ENCODE measurements at places on chromosomes 5 and 9.

GRCh38 chr5:132408456-132408855, 38.9 kb downstream of the SLC22A5 start:
- DNase-seq, result no peak

GRCh38 chr5:65480306-65480865, 1.3 kb downstream of the ADAMTS6 start:
- no peak for DNase-seq

GRCh38 chr5:181224390-181225229, 1.5 kb downstream of the TRIM41 start:
- DNase-seq, result no peak

DNA sequence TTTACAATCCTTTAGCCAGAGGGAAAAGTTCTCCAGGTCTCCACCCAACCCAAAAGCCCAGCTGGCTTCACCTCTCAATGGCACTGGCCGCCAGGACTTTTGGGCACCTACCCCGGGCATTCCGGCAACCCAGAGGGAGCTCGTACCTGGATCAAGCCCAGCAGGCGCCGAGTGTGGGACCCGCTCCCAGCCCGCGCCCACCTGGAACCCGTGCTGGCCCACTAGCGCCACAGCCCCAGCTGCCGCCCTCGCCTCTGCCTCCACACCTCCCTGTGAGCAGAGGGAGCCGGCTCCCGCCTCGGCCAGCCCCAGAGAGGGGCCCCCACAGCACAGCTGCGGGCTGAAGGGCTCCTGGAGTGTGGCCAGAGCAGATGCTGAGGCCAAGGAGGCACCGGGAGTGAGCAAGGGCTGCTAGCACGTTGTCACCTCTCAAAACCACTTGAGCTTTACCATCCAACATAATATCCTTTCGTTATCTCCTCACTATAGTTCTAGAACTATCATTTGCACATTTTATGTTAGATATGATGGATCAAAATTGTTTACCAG, 69.7 kb downstream of the GCNT1 start:
- DNase-seq, result no peak

DNA sequence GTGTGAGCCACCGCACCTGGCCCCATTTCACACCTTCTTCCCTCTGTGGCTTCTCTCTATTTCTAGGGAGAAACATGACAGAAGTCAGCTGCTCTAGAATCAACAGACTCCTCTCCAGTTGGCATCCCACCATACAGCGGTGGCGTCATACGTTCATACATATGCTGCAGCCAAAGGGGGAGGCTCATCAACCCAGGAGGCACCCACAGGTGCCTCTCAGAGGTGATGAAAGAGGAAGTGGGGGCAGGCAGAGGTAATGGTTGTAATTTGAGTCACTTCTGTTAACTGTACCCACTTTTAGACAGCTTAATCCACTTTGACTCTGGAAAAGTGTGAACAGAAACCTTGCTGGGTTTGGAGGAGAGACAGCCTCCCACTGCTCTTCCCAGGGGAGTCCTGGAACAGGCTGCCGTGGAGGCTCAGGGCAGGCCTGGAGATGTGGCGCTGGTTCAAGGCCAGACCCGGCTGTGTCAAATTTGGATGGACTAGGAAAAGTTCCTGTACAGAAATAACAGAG, 47.3 kb upstream of the SUB1 start:
- peak; percentile 39 for DNase-seq

- no peak for DNase-seq
These were observed 53.7 kb downstream of the RGMB start for GRCh38 chr5:98827161-98827560.

DNA sequence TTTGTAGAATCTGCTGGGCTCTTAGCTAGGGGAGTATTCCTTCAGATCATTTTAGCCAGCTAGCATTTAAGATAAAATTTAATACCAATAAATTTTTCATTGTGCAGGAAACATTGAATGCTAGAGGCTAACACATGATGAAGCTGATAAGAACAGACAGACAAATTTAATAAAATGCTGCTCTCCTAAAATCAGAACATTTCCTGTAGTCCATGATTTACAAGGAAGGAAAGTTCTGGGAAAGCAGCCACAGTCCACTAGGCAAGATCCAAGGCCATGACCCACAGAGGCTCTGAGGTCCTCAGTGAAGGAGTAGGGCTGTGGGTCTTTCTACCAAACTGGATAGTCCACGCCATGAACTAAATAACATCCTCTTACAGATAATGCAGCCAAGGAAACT, 253.0 kb downstream of the ICE1 start:
- DNase-seq, result no peak

- DNase-seq, result no peak
These were observed 225.9 kb downstream of the SGCD start for GRCh38 chr5:156552855-156553358.

DNA sequence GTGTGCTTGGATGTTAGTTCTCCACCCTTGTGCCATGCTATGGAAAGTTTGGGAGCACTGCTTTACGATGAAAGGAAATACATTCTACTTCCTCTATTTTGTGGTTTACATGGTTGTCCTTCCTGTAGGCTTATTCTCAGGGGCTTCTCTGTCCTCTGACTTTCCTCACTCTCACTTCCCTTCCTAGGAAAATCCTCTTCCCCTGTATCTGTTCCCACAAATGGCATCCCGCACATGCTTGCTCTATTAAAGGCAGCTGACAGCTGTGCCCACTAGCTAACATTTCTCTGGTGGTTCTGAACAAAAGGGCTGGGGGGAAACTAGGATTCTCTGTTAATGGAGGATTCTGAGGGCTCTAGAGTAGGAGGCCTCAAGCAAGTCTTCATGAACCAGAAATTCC, 52.4 kb downstream of the FAM170A start:
- no peak for DNase-seq

DNA sequence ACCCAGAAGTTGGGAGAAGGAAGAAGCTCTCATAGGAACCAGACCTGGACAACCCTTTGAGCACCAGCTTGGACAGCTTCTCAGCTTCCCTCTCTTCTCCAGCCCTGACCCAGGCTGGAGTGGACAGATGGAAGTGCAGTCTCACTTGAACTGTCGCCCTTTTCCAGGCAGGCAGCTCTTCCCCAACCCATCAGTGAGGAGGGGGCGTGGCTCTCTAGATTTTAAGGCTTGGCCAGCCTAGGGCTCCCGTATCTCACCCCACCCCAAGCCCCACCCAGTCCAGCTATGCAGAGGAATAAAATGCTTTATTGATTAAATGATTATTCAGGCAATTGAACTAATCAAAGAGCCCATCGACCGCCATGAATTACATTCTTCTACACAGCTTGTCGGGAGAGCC, 2.2 kb downstream of the PAX5 start:
- no peak for DNase-seq

DNA sequence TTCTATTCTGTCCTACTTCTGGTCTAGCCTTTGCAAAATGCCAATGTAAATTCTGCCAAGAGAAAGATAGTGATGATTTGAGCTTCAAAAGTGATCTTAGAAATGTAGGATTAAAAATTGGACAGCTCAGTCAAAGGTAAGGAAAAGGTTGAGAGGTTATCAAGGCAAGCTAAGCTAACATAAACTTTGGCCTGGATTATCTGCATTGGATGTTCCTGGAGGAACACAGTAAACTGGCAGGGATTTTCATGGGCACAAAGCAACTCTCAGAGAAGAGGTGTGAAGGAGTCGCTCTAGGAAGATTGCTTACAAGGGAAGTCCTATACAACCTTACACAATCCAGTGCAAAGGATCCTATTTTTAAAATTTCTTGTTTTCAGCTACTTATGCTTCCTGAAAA, 115.2 kb downstream of the JAKMIP2 start:
- no peak for DNase-seq

- DNase-seq, result no peak
These were observed 39.9 kb downstream of the GDNF start for GRCh38 chr5:37799865-37800421.

- no peak for DNase-seq
These were observed 135.2 kb upstream of the SLC24A2 start for GRCh38 chr9:19924080-19924479.

DNA sequence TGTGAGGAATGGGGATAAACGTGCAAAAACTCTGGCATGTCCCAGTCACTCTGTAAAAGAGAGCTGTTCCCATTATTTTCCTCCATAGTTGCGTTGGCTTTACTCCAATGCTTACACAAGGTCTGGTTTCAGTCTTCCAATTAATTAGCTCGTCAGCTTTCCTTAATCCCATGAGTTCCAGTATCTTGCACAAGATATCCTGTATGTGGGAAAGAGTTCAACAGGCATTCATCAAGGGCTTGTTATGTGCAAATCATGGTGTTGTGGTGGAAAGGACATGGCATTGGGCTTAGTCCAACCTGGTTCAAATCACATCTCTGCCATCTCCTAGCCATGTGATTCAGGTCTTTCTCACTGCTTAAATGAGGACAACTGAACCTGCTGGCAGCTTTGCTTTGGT, 77.5 kb upstream of the PANK3 start:
- DNase-seq, result no peak
